ENCODE measurements at places on chromosomes 2 and 18.

GRCh38 chr2:189222468-189223105 is 43.0 kb upstream of the COL5A2 start:
- DNase-seq, result no peak

DNA sequence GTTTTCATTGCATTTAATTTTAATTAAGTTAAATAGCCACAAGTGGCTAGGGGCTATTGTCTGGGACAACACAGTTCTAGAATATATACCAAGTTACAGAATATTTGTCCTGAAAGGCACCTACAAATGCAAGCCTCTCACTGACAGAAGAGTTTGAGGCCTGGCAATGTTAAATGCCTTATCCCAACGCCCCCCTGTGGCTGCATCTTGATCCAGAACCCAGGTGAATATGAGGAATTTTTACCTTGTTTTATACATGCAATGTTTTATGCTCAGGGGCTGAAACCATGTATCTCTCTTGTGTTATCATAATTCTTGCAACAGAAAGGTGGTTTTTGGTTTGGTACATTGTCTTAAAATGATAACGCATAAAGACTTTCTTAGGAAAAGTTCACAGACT is 71.8 kb upstream of the SEC11C start:
- DNase-seq, result peak; percentile 26

DNA sequence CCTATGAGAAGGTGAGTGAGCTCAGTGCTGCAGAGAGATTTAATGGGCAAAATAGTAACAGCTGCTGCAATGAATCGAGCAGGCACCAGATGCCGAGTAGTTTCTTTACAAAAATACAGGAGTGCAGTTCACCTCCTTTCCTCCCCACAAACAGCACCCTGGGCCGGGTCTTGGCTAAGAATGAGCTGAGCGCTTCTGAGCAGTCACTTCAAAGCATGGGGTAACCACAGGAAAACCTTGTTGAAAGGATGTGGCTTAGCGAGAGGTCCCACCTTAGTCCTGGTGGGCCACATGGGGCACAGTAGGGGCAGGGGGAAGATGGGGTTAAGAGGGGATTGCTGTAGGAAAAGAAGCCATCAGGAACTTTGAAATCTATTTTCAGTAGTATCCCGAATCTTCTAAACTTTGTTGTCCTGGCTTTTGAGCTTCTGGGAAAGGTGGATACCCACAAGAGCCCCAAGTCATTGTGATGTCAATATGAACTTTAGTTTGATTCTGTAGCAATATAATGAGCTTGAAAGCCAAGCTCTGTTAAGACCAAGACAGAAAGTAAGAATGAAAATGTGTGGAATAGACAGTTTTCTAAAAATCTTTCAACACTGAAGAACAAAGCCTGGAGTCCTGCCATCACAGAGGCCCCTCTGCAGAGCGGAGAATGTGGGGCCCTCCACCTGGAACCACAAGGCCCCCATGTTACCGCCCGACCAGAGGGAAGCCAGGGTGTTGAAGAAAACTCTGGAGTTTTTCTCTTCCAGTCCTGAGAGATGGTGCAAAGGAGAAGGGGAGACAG is 101.0 kb upstream of the ZNF236 start:
- no peak for DNase-seq

- no peak for DNase-seq
These were observed 358.7 kb upstream of the TNP1 start for GRCh38 chr2:217218269-217219163.

DNA sequence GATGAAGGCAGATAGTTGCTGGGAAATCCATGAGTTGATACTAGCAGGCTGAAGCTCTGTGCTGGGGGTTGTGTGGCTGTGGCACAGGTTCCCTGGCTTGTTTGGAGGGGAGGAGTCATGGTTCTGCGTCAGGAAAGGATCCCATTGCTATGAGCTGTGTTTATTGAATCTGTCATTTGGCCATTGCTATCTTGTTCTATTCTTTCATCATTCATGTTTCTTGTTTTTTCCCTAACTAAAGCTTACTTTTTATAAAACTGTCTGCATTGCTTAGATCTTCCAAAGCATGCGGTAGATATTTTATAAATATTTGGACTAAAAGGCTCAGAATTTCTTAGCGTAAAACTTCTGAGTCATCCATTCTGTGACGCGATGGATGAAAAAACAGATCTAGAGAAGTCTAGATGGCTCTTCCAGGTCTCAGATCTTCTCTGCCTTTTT is 335.3 kb downstream of the PTPRM start:
- no peak for DNase-seq

DNA sequence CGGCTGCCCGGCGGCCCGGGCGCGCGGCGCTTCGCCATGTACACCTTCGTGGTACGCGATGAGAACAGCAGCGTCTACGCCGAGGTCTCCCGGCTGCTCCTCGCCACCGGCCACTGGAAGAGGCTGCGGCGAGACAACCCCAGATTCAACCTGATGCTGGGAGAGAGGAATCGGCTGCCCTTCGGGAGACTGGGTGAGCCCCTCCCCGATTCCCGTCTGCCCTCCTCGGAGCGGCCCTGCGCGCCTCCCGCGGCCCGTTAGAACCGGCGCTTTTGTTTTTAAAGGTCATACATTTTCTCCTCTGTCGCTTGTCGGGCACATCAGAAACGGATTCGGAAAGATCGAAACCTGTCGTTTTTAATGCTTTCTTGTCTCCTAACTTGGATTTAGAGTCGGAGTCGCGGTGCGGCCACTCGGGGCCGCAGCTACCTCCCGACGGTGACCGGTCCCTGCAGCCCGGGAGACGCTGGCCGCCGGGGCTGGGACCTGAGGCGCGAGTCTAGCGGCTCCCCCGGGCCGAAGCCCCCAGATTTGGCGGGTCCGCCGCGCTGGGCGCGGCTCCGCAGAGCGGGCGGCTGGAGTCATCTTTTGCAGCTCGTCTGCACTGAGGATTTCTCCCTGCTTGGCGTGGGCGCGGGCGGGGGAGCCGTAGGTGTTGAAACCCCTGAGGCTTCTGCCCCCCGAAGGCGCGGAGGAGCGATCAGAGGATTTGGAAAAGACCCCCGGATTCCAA is 519 bp downstream of the TTL start:
- DNase-seq, result no peak

GRCh38 chr2:65186093-65186868 is 41.4 kb upstream of the ACTR2 start:
- DNase-seq, result no peak

- DNase-seq, result no peak
These were observed 630.5 kb upstream of the FANCL start for GRCh38 chr2:58871469-58872142.

- no peak for DNase-seq
These were observed 126.3 kb downstream of the FAM168B start for GRCh38 chr2:130966775-130967490.

- no peak for DNase-seq
These were observed 15.7 kb downstream of the CCBE1 start for GRCh38 chr18:59681521-59682004.

DNA sequence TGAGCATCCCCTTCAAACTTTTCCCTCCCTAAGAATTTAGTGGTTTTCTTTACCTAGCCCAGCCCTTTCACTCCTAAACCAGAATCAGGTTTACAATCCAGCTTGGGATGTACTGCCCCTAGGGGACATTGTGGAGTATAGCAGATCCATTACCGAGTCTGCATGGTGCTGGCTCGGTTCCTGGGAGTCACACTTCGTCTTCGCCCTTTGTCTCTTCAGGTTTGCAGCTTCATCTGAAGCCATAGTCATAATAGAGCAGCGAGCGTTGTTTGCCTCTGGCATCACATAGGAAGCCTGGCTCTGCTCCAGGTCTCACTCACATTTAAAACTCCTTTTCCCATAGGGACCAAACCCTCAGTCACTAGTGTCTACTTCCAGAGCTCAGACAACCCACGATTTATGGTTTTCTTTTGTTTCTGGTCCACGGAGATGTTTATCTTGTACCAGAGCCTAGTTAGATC is 16.8 kb upstream of the LYPD6 start:
- DNase-seq, result peak; percentile 6

DNA sequence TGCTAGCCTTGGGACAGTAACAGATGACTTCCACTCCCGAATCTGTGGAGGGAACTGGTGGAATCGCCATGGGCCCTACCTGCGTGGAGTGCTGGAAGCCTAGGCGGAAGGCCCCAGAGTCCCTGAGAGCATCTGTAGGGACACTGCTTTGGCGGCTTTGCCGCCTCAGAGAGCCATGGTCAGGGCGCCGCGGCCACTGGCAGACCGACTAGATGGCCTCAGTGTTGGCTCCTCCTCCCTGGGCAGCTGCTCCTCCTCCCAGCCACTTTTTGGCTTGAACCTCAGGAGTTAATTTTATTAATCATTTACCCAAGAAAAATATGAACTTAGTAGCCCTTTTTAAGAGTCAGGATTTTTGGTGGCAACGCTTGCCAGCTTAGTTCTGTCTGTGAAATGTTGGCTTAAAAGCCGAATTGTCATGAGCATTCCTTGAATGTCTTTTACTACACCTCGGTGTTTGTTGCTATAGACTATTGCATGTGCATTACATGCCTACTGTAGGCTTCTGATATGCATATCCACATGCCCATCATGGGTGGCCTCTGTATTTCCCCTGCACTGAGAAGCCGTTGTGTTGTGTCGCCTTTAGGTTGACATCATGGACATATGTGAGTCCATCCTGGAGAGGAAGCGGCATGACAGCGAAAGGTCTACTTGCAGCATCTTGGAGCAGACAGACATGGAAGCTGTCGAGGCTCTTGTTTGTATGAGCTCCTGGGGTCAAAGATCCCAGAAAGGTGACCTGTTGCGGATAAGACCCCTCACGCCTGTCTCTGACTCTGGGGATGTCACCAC is 2.4 kb downstream of the KLF11 start:
- DNase-seq, result no peak

- no peak for DNase-seq
These were observed 86.3 kb upstream of the PELI1 start for GRCh38 chr2:64230540-64230939.

DNA sequence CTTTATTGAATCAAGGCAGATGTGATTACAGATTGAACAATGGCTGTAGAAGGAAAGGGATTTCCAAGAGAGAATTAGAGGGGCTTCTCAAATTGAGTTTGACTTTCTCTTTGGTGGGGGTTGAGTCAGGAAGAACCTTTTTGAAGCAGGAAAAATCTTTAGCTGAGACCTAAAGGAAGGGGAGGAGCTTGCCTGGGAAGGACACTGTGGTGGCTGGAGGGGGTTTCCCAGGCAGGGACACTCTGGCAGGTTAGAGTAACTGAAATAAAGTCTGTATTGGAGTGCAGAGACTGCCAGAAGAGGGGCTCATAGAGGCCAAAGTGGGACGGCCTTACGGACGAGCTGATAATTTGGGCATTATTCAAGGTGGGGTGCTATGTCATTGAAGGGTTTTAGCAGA is 69.3 kb downstream of the NEDD4L start:
- DNase-seq, result no peak
